Activated CD8-positive, alpha-beta T cell treated with anti-CD3 and anti-CD28 coated beads for 36 hours (primary cell): ENCODE measurements at places on chromosomes 7 and 10. TPM values are rescaled to one million over a fixed set of nuclear protein-coding genes. Genes with fewer than 3 reads are reported as not detected.

The TCAF2 gene
- 36.4 TPM for total RNA-seq

The VWA2 gene
- total RNA-seq: not detected

The BUD31 gene
- total RNA-seq: 124 TPM

The SPDYE5 gene
- not detected for total RNA-seq

The ERCC6 gene
- total RNA-seq: 21.8 TPM

The SBDS gene
- total RNA-seq: 63.9 TPM

The OR6V1 gene
- total RNA-seq: not detected

The NACAD gene
- total RNA-seq: 0.31 TPM

The CFAP70 gene
- 0.59 TPM for total RNA-seq

The AMPH gene
- total RNA-seq: not detected

The AEBP1 gene
- 30.4 TPM for total RNA-seq

The GFRA1 gene
- not detected for total RNA-seq

The NUDT13 gene
- total RNA-seq: 2.3 TPM

The PAX4 gene
- not detected for total RNA-seq

The GRID2IP gene
- total RNA-seq: 0.23 TPM

The ZNF804B gene
- total RNA-seq: not detected

The OR6B1 gene
- not detected for total RNA-seq

The MCM10 gene
- total RNA-seq: 65.4 TPM

The BTBD16 gene
- total RNA-seq: not detected
